ENCODE measurements at places on chromosomes 5 and 9. TPM values are rescaled to one million over a fixed set of nuclear protein-coding genes. Genes with fewer than 3 reads are reported as not detected.

GRCh38 chr5:76460104-76460503 is 57.0 kb downstream of the IQGAP2 start:
- no peak for DNase-seq

GRCh38 chr9:127644943-127645342 is 32.9 kb downstream of the STXBP1 start:
- DNase-seq, result no peak

DNA sequence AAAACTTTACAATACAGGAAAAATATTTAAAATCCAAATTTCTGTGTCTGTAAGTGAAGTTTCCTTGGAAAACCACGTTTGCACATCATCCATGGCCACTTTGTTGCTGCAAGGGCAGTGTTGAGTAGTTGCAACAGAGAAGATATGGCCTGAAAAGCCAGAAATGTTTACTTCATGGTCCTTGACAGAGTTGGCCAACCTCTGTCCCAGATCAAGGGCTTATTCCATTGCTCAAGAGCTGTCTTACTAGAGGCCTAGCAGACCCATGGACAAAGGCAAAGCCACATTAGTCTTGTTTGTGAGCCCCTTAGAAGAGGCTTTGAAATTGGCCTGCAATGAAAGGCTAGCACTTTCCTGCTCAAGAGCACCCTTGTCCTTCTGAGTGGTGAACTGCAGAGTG is 119.4 kb downstream of the GAS1 start:
- no peak for DNase-seq

- no peak for DNase-seq
Observed at GRCh38 chr9:127192744-127193143, 70.3 kb upstream of the ANGPTL2 start.

DNA sequence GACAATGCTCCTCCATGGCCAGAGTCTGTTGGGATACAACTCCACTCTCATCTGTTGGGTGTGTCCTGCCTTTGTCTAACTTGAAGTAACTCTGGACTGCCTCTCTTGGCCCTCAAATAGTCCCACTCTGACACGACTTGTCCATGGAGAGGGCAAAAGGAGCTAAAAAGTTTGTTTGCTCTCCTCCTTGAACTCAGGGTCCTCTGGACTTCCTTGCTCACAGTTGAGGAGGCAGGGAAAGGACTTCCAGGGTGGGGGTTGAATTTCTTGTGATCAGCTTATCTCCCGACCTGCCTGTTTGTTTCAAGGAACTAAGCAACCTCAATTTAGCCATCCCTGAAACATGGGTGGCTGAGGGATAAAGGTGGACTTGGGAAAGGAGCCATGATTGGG is 11.7 kb downstream of the DNAJB5 start:
- DNase-seq, result no peak

- DNase-seq, result no peak
Observed at GRCh38 chr9:32161209-32161608, 223.2 kb upstream of the ACO1 start.

EPB41L4A gene
- 0.45 TPM for polyA plus RNA-seq

ADGRD2 gene
- polyA plus RNA-seq, result not detected

GRCh38 chr9:107653263-107653821 is 163.8 kb upstream of the KLF4 start:
- no peak for DNase-seq

COL15A1 gene
- 0.07 TPM for polyA plus RNA-seq

DNA sequence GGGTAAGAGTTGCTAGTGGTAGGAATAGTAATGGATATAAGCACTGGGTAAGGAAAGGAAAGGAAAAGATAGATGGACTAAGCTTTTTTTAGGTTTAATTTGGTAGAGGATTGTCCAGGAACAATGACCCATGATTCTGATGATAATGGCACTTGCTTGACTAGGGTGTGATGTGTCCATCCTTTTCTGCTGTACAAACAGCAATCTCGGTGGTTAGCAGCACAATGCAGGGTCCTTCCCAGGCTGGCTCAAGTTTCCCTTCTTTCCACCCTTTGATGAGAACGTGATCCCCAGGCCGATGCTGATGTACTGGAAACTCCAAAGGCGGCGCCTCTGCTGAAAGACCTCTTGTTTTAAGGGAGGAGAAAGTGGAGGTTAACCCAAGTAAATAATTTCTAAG is 105.3 kb downstream of the TMEM167A start:
- DNase-seq, result no peak

DNA sequence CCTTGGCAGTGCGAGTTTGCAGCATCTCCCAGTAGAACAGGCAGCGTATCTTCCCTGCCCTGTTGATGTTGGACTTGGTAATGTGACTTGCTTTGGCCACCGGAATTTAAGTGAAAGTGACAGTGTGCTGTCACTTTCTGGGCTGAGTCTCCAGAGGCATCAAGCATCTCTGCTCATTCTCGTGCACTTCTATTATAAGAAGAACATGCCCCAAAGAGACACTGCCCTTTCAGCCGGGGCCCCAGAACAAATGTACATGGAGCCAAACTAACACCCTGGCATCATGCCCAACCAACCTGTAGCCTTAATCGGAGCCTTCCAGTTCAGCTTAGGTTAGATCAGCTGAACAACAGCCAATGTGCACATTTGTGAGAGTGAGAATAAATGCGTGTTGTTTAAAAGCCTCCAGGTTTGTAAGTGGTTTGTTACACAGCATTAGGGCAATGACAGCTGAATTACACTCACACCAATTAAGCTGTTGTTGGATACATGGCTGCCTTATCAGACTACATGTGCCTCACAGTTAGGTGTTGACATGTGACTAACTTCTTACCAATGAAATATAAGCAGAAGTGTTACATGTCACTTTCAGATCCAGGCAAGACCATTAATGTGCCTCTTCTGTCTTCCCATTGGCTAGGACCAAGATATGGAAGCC is 22.1 kb upstream of the FRMD3 start:
- no peak for DNase-seq

Data from CD8-positive, alpha-beta memory T cell (primary cell).